Psoas muscle (tissue), 8 donors: ENCODE measurements at places on chromosomes 7 and 10.
A peak's percentile ranks its signal among the peaks of the same experiment; 100 is the strongest.

DNA sequence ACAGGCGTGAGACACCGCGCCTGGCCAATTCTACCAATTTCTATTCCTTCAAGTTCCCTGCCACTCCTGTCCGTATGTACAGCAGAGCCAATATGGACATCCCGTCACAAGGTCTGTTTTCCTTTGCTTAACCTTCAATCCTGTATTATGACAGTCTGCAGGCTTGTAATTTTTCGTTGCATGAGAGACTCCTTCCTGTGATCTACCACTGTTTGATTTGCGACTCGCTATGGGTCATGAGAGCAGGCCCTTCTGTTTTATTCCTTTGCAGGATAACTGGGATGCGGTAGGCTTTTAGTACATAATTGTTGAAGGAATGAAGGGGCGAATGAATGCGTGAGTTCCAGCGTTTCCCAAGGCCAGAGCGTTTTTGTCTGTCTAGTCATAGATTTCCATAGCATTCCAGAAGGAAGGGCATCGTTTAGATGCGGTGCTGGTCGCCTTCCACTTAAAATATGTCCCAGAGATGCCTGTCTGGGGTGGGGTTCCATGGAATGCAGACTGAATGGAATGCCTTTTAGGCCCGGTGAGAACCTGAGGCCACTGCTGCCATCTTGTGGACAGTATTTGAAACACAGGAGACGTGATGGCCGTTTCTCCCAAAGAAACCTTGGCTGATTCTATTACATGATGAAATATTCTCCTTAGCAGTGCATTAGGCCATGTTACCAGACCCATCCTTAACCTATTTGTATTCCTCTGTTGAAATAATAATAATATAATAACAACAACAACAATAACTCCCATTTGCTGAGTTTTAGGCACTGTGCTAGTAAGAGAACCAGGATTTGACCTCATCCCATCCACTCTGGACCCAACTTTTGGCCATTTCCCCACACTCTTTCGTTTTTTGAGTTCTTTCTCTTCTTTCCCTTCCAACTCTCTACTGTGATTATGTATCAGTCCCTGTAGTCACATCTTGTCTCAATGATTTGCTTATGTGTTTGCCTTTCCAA lies 193.2 kb downstream of the MYOF start:
- DNase-seq: peak; percentile 64
- H3K4me1 ChIP-seq: no peaks in the 10 kb centered on the region
- H3K27ac ChIP-seq: no peak overlapping the region
- H3K4me3 ChIP-seq: no peak overlapping the region
- no peaks in the 10 kb centered on the region for H3K36me3 ChIP-seq

GRCh38 chr10:107856047-107856315 lies 691.5 kb upstream of the SORCS1 start:
- H3K4me3 ChIP-seq: no peak overlapping the region
- H3K27me3 ChIP-seq: no peaks in the 10 kb centered on the region
- no peak overlapping the region for H3K27ac ChIP-seq
- DNase-seq: no peak

DNA sequence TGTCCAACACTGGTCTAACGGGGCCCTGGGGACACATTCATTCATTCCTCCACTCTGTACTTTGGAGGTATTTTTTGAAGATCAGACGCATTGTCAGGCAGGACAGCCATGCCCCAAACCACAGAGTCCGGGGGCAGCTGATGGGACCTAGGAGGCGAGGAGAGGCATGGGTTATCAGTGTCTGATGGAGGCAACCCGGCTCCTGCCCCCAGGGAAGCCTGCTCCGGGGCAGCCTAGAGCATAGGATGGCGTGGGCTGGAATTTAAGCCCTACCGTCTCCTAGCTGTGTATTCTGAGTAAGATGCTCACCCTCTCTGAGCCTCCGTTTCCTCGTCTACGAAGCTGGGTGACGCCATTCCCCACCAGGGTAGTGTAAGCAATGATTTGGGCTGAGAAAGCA lies 55.4 kb upstream of the ELN start:
- no peak overlapping the region for H3K27ac ChIP-seq
- no peaks in the 10 kb centered on the region for H3K27me3 ChIP-seq
- no peak overlapping the region for H3K4me3 ChIP-seq
- peak; percentile 39 for DNase-seq

GRCh38 chr10:78510566-78511323 lies 477.1 kb downstream of the RPS24 start:
- H3K27ac ChIP-seq: no peak overlapping the region
- H3K27me3 ChIP-seq: no peaks in the 10 kb centered on the region
- no peaks in the 10 kb centered on the region for H3K36me3 ChIP-seq

DNA sequence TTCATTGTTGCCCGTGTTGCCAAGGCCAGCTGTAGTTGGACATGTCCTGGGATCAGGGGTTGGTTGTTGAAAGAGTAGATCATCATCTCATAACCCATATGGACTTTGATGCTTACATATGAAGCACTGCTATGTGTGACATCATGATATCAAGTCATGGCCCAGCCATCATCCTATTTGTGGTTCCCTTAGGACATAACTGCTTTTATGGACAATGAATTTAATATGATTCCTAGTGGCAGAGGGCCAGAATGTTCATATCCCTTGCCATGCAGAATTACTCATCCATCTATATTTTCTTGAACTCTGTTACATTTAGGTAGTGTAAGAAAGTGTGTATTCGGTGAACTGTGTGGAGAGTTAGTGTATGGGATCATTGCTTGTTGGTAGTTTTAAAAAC lies 343.9 kb upstream of the LRGUK start:
- H3K4me1 ChIP-seq: no peaks in the 10 kb centered on the region
- no peaks in the 10 kb centered on the region for H3K27me3 ChIP-seq
- H3K4me3 ChIP-seq: no peak overlapping the region
- H3K27ac ChIP-seq: no peak overlapping the region
- H3K36me3 ChIP-seq: no peaks in the 10 kb centered on the region
- DNase-seq: no peak

DNA sequence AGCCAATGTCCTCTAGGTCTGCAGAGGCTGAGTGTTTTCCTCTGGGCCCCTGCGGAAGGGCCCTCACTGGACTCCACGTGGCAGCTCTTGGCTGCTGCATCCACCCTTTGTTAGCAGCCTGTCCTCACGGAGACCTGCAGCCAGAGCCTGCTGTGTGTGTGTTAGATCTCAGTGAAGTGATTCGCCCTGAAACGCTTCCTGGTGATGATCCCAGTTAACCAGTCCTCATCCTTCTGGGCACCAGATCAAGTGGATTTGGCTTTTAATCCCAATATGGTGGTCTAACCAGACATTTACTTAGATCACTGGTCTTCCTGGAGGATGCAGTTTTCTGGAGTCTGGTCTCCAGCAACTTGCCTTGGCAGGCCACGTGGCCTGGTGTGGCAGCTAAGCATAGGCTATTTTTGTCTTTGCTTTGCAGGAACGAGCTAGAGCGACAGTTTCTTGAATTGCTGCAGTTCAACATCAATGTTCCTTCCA lies 39.5 kb upstream of the GJD4 start:
- H3K36me3 ChIP-seq: peaks cover 43% of the 10 kb centered on the region
- H3K4me3 ChIP-seq: no peak overlapping the region
- H3K4me1 ChIP-seq: peaks cover 41% of the 10 kb centered on the region
- no peak for DNase-seq

DNA sequence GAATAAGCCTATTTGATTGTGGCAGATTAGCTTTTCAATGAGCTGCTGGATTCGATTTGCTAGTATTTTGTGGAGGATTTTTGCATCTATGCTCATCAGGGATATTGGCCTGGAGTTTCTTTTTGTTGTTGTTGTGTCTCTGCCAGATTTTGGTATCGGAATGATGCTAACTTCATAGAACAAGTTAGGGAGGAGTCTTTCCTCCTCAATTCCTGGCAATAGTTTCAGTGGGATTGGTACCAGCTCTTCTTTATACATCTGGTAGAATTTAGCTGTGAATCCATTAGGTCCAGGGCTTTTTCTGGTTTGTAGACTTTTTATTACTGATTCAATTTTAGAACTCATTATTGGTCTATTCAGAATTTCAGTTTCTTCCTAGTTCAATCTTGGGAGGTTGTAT lies 43.4 kb upstream of the KLF14 start:
- no peaks in the 10 kb centered on the region for H3K27me3 ChIP-seq
- DNase-seq: no peak
- no peak overlapping the region for H3K27ac ChIP-seq

DNA sequence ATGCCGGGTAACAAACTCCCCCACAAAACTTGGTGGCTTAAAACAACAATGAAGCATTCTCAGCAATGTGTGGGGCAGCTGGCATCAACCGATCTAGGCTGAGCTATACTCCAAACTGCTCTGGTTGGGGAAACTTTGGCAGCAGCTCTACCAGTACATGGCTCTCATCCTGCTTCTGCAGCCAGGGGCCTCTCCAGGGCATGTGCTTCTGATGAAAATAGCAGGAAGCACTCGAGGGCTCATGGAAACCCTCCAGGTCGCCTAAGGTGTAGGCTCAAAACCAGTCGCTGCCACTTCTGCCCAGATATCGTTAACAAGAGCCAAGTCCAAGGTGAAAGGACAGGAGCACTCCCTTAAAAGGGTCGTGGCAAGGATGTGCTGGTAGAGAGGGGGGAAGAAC lies 134.1 kb downstream of the TEX36 start:
- H3K36me3 ChIP-seq: no peaks in the 10 kb centered on the region
- no peaks in the 10 kb centered on the region for H3K4me1 ChIP-seq
- no peak overlapping the region for H3K4me3 ChIP-seq
- H3K27ac ChIP-seq: no peak overlapping the region
- H3K27me3 ChIP-seq: peaks cover 12% of the 10 kb centered on the region

DNA sequence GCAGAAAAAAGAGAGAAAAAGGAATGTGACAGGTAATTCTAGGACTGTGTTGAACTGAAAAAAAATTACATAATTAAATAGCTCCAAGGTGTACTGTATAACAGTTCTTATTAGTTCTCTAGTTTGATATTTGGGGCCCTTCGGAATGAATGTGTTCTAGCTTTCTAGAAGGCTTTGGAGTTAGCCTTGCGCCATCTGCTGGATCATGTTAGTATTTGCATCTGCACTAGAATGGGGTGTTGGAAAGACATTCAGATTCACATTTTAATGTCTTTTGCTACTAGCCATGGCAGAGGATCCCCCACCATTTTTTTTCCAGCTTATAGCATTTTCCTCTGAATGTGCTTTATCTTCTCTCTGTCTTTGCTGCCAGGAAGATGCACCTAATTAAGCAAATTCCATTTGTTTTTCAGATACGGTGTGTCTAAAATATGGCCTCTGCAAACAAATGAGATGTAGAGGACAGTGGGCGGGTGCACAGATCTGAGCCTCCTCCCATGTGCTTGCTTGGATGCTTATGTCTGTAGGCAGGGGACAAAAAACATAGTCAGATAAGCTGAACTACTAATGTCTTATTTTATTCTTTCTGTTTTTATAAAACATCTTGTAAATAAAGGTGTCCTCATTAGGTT lies 238.5 kb downstream of the PHF14 start:
- H3K27ac ChIP-seq: no peak overlapping the region
- H3K4me3 ChIP-seq: no peak overlapping the region
- no peak for DNase-seq

- no peaks in the 10 kb centered on the region for H3K27me3 ChIP-seq
- no peak for DNase-seq
- H3K36me3 ChIP-seq: no peaks in the 10 kb centered on the region
- peak overlapping the region; percentile 60 for H3K4me3 ChIP-seq
- H3K27ac ChIP-seq: no peak overlapping the region
These were observed 543 bp downstream of the HMX3 start for GRCh38 chr10:123136221-123136805.

GRCh38 chr10:119466655-119467054 lies 75.9 kb downstream of the RGS10 start:
- H3K36me3 ChIP-seq: no peaks in the 10 kb centered on the region
- no peaks in the 10 kb centered on the region for H3K4me1 ChIP-seq
- H3K27me3 ChIP-seq: no peaks in the 10 kb centered on the region

DNA sequence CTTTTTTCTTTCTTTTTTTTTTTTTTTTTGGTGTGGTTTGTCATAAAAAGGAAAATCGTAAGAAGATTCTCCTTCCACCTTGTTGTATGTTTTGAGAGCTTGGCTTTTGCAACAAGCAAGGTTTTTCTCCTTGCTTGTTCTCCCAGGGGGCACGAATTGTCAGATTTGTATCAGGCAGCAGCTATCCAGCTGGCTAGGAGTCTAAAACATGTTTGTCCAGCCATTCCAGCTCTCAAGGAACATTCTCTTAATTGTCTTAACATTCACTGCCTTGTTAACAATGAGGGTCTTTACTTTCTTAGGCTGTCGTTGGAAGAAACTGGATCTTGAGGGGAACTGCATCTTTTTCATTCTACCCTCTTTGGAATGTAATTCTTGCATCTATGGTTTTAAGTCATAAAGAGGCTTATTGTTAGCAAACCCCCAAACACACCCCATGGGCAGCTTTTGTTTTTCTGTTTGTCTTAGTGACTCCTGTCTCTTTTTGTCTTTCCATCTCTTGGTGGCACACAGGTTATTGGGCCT lies 14.6 kb downstream of the SHTN1 start:
- H3K27me3 ChIP-seq: no peaks in the 10 kb centered on the region
- no peaks in the 10 kb centered on the region for H3K36me3 ChIP-seq
- H3K4me1 ChIP-seq: no peaks in the 10 kb centered on the region
- H3K27ac ChIP-seq: no peak overlapping the region
- H3K4me3 ChIP-seq: no peak overlapping the region
